ENCODE measurements at places on chromosomes 7 and 10. TPM values are rescaled to one million over a fixed set of nuclear protein-coding genes. Genes with fewer than 3 reads are reported as not detected.

DNA sequence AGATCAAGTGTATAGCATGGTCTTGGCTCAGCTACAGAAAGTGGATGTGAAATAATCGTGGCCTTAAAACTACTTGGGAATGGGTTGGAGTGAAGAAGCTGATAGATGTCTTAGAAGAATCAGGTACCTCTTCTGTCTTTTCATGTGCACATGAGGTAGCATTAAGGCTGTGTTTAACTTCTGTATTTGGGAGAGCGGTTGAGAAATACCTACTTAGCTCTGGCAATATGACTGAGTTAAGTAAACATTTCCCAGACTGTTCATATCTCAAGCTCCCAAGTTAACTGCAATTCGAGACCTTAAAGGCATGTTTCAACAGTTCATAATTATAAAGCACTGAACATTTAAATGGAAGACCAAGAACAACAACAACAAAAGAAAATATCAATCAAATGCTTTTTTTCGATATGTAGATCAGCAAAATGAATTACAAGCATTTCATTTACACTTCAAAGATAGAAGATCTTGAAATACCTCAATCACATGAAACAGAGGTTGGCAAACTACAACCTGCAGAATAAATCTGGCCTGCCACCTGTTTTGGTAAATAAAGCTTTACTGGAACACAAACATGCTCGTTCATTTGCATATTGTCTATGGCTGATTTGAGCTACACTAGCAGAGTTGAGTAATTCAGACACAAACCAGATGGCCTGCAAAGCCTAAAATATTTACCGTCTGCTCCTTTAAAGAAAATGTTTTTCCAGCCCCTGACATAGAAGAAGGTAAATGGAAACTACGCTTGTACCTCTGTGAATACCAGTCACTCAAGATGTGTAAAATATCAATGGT lies 337.1 kb upstream of the GLI3 start:
- DNase-seq, result no peak

EMX2 gene
- 0.47 TPM for total RNA-seq

PLAC9 gene
- total RNA-seq, result 36.3 TPM

DNA sequence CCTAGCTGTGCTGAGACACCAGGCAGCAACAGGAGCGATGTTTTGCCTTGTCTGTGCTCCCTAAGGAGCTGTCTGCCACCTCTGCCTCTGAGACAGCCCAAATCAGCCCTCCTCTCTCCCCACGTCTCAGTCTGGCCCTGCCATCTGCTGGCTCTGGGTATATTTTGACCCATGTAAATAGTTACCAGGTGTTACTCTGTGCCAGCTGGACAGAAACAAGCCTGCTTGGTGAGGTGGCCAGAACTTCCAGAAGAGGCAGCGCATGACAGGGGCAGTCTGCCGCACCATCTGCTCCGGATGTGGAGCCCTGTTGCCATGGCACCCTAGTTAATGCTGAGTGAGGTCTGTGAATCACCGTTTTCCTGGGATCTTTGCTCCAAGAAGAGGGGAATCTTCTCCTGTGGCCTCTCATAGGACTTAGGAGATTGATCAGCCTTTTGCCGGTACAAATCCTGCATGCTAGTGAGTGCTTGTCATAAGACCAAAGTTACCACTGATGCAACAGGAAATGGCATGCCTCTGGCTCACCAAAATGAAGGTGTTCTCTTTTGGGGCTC lies 31.8 kb downstream of the GSTO2 start:
- peak; percentile 91 for DNase-seq

ITGB8 gene
- 8.6 TPM for total RNA-seq

TRIP6 gene
- total RNA-seq, result 41.6 TPM

DNA sequence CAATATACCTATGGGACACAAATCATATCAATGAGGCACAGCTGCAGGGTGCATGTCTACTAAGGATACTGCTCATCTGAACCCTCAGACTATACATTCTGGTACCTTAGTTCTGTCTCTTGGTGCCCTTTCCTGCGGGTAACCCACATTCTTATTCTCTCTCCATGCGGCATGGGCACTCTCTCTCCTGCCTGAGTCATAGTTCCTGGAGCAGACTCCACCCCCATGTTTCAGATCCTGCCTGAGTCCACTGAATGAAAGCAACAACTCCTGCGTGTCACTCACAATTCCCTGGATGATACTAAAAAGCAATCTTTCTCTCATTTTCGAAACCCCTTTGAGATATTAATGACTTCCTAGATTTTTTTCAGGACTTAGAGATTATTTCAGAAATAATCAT lies 653.1 kb upstream of the C7orf33 start:
- no peak for DNase-seq

GRCh38 chr7:50857804-50858489 lies 75.3 kb upstream of the GRB10 start:
- peak; percentile 43 for DNase-seq

DNA sequence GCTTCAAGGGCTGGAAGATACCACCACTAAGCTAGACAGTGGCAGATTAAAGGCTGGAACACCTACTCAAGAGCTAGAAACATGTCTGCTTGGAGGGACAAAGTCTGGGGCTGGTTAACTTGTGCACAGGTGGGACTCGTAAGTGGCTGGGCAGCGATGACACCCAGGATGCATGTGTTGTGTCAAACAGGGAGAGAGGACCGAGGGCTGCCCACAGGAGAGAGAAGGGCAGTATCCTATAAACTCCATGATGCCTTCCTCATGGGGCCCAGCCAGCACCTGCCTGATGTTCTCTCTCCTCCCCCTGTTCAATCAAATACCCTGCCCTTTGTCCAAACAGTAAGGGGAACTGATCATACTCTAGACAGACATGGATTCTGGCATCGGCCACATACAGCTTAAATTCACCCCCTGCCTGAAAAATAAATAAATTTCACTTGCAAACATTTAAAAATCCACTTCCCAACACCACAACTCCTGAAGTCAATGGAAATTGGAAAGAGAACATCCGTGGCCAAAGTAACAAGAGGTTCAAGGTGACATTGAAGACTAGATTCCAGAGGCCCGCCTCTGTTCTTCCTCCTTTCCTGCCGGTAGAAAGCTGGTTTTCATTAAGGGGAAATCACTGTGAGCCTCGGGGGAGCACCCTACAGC lies 50.6 kb downstream of the CHST15 start:
- DNase-seq, result no peak

- DNase-seq, result no peak
Observed at GRCh38 chr10:118271671-118272070, 70.5 kb downstream of the FAM204A start.

DNA sequence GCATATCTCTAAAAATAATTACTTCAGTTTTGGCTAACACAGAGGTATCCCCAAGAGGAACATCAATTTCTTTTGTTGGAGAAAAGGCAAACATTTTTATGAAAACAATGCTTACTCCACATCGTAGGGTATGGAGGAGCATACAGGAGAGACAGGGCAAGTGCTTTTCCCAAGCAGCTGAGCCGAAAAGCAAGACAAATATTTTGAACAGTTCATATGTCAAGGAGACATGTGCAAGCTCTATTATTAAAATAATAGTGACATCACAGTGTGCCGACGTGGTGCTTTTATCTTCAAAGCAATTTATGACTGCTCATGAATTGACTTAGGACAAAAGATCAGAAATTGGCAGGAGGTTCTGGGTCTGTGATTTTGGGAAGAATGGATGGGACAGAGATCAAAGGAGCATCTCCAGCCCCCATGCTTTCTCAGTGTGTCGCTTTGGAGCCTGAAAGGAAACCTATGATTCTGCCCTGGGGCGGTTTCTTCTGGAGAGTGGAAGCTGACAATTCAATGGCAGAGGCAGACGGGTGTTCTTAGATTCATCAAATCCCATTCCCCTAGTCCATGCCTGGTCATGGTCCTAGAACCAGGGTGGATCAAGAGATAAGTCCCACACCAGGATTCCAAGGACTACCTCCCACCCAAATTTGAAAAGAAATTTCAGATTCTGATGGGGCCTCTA lies 97.1 kb downstream of the JCAD start:
- DNase-seq, result no peak

GRCh38 chr7:29190349-29191045 lies 4.1 kb upstream of the CHN2 start:
- no peak for DNase-seq

GRCh38 chr10:478471-479245 lies 210.8 kb downstream of the DIP2C start:
- no peak for DNase-seq

PAX4 gene
- total RNA-seq, result not detected

DNA sequence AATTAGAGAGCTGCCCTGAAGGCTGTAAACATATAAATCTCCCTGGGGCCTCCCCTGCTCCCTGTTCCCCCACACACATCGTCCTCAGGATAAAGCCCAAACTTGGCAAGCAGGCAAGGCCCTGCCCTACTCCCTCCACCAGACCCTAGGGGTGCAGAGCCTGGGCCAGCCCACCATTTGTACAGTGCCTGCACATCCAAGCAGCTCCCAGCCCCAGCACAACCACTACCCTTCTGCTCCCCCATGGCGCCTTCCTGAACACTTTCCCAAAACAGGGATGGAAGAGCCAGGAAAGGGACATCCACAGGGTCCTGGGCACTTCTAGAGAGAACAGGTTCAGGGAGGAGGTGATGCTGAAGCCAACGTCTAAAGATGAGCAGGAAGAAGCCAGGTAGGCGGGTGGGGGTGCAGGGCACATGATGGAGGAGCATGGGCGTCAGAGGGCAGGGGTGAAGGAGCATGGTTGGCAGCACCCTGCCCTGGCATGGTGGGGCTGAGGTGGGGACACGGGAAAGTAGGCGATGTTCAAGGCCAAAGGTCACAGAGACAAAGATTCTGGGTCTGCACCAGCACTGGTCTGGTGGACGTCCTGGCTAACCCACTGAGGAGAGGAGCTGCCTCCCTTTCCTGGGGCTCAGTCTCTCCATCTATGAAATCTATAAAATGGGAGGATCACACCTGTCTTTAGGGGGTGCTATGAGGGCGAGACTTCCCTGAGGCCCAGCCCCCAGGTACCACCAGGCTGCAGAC lies 140.6 kb downstream of the ARHGAP22 start:
- no peak for DNase-seq

ANKRD7 gene
- 1.1 TPM for total RNA-seq

GRCh38 chr10:110268971-110269370 lies 35.7 kb downstream of the SMNDC1 start:
- DNase-seq, result no peak

DNA sequence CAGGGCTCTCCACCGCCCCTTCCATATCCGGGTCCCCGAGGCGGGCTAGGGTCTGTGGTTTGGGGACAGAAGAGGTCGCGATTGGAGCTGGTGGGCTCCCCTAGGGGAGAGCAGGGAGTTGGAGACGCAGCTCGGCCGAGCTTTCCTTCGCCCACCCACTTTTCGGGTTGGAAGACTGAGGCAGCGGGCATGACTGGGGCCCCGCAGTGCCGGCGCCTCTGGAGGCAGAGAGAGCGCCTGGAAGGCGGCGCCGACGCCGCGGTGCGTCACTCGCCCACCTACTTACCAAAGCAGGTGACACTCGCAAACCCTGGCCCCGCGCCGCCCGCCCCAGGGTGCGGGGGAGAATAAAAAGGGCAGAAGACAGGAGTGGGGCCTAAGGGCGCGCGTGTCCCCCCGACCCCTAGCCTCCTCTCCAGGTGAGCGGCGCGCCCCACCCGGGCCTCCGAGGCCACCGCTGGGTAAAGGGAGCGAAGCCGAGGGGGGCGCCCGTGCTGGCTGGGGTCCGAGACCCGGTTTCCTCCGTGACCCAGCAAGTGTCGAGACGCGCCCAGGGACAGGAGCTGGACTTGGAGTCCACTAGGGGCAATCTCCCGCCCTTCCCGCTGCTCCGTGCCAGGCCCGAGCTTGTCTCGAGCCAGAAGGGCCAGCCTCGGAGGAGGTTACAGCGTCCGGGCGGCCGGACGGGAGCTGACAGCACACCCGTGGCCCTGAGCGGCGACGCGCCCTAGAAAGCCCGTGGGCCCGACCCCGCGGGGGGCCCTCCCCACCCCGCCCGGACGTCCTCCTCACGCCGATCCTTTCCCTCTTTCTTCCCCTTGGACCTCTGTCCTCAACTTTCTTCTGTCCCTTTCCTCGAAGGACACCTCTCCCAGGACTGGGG lies 34.4 kb upstream of the GRID1 start:
- peak; percentile 64 for DNase-seq

GRCh38 chr10:49071160-49071761 lies 44.1 kb downstream of the VSTM4 start:
- DNase-seq, result no peak

FKBP6 gene
- total RNA-seq, result not detected

C7orf33 gene
- not detected for total RNA-seq

DNA sequence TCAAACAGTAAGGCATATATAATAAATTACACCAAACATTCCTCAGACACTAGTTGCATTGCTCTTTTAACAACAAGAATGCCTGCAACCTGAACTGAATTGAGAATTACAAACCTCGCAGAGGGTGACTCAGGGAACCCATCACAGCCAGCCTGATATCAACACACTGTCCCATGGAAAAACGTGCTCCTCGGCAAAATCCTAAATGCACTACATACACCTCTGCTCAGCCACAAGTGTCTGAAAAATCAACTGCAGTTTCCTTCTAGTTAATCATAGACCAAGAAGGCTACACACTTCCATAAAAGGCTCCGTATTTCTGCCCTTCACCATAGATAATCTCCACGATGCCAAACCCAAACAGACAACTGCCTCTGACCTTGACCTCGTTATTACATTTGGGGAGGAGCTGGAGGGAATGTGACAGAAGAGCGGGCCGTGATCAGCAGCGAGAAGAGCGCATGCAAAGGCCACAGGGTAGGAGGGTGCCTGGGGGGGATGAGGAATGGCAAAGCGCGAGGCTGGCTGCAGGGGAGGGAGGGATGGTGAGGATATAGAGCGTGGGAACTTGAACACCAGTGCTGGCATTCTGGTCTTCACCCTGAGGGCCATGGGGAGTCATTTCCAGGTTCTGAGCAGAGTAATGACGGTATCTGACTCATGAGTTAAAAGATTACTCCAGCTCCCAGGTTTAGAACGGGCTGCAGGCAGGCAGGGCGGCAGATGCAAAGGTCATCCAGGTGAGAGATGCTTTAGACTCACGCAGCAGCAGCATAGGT lies 201.9 kb upstream of the FRMD4A start:
- no peak for DNase-seq

GRCh38 chr7:140069298-140069949 lies 6.7 kb upstream of the PARP12 start:
- DNase-seq, result no peak

NKX1-2 gene
- total RNA-seq, result not detected

FGL2 gene
- total RNA-seq, result 18.0 TPM

GRCh38 chr7:103680161-103681144 lies 234.4 kb upstream of the SLC26A5 start:
- no peak for DNase-seq

Measured in right atrium auricular region (tissue), 2 donors.